Islet precursor cell (in vitro differentiated cells): ENCODE measurements at places on chromosomes 1 and 21.

DNA sequence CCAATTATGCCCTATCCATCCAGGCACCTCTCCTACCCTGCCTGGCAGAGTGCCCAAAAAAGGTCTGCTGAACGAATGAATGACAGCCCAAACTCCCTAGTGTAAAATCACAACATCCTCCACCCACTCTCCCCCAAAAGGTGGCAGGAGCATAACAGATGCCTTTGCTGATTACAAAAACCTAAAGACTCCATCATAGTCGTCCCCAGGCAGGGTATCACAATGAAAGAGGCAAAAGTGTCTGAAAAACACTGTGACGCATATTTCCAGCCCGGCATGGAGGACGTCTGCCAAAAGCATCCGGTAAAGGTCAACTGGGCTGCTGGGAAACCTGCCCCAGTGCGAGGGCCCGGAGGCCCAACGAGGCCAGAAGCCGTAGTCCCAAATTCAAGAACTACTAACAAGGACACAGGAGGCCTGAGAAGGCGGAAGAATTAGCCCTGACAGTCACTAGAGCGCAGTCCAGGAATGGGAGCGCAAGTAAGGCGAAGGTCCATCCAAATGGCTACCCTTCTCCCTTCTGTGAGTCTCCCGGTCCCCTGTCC, 576 bp downstream of the SMIM12 start:
- DNase-seq: no peak

- no peak for DNase-seq
Observed at GRCh38 chr21:43269957-43270705, 101.3 kb downstream of the CRYAA start.

DNA sequence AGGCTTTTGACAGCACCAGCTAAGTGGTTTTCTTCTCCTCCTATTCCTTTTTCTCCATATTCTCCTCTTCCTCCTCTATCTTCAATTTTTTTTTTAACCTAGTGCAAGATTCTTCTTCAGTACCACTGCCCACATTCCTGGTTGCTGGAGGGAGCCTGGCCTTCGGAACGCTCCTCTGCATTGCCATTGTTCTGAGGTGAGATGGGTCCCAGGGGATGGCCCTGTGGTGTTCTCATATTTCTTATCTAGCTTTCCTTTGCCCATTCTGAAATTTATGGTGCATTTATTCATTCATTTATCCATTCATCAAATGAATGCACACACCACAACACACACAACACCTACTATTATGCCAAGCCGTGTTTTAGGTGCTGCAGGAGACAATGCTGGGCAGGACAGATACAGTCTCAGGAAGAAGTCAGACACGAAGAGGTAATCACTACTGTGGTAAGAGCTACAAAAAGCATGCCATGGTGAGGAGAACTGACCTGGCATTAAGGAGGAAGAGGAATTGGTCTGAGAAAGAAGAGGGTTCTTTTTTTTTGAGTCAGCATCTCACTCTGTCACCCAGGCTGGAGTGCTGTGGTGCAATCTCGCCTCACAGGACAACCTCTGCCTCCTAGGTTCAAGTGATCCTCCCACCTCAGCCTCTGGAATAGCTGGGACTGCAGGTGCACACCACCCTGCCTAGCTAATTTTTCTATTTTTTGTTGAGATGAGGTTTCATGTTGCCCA, 47.5 kb upstream of the TDRD10 start:
- no peak for DNase-seq

DNA sequence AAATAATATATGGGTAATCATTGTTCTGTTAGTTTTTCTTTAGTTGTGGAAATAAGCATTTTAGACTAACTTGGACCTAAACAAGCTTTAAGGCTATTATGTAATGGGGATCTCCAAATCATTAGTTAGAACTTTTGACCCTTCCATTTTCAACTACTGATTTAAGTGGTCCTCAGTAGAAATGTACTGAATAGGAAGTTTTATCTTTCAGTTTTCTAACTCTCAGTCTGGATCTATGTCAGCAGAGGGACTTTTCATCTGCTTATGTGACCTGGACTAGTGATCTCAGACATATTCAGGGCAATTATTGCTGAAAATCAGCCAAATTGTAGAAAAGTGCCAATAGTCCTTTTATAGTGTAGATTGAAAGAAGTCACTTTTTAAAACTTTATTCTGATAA, 56.0 kb downstream of the SASS6 start:
- no peak for DNase-seq

GRCh38 chr1:230581446-230582079, 60.7 kb upstream of the COG2 start:
- DNase-seq: no peak

GRCh38 chr1:210434223-210434622, 105.5 kb downstream of the HHAT start:
- no peak for DNase-seq

DNA sequence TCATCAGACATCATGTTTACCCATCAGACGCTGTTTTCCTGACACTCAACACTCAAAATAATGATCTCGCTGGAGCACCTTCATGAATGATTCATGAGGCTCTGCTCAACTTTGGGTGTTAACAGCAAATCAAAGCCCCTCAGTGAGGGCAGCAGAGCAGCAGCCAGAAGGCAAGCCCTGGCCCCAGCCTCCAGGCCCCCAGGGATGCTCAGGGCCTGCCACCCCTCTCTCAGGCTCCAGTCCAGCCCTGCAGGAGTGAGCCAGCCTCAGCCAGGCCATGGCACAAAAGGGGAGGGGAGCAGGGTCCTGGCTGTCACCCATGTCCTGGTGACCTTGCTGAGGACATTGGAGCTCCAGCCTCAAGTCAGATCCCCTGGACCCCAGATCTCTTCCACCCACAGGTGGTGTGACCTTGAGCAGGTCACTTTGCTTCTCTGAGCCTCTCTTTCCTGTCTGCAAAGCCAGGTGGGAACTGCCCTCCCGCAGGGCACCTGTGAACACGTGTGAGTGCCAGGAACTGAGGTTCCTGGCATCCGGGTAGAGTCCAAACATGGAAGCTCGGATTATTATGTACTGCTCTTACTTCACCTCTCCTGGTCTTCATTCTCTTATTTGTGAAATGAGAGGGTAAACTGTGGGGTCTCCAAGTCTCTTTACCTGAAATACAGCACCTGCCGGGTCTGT, 161.6 kb upstream of the VAMP3 start:
- DNase-seq: no peak

- DNase-seq: no peak
Observed at GRCh38 chr21:44458971-44459711, 3.8 kb downstream of the LRRC3 start.

- DNase-seq: no peak
Observed at GRCh38 chr1:36172017-36172747, 16.2 kb downstream of the MAP7D1 start.
